Psoas muscle (tissue), 8 donors: ENCODE measurements at places on chromosomes 4 and X. TPM values are rescaled to one million over a fixed set of nuclear protein-coding genes. Genes with fewer than 3 reads are reported as not detected.

Gene ESX1
- polyA plus RNA-seq: not detected

Gene FAM200B
- polyA plus RNA-seq: 19.6 TPM

Gene ARAP2
- 0.11 TPM for polyA plus RNA-seq

Gene GPR78
- not detected for polyA plus RNA-seq

Gene PPP1R2C
- polyA plus RNA-seq: not detected

Gene HTN1
- polyA plus RNA-seq: not detected

DNA sequence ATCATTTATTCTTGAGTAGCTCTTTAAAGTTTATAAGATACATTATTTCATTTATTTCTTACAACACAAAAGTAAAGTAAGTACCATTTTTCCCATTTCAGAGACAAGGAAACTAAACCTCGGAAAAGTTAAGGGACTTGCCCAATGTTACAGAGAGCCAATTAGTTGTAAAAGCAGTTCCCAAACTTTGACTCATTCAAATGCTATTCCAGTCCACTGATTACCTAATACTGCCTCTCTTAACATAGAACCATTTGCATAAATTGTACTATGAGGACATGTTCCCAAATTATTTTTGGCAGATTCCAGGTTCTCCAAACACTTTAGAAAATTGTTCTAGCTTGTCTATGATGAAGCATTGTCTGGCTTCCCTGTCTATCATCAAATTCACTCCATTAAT is 45.6 kb upstream of the GRIA3 start:
- no peak for DNase-seq

GRCh38 chrX:18927558-18927957 is 56.4 kb downstream of the PHKA2 start:
- DNase-seq: no peak

DNA sequence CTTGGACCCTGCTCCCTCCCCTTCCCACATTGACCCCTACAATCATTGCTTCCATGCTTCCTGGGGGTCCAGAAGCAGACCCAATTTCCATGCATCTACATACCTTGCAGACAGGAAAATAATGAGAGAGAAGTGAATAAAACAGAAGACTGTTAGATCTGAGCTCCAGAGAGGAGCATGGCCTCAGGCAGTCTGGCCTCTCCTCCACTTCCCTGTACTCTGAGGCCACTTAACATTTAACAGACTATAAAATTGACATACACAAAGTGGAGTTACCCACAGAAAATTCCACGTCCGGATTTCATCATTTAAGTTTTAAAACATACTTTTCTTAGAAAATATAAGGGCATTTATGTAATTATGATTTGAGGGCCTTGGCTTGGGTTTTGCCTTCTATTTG is 2.1 kb upstream of the PRSS12 start:
- DNase-seq: no peak

- no peak for DNase-seq
These were observed 110.5 kb upstream of the ENPP6 start for GRCh38 chr4:184328022-184328736.

GRCh38 chr4:74133786-74134499 is 24.0 kb upstream of the MTHFD2L start:
- peak; percentile 65 for DNase-seq

DNA sequence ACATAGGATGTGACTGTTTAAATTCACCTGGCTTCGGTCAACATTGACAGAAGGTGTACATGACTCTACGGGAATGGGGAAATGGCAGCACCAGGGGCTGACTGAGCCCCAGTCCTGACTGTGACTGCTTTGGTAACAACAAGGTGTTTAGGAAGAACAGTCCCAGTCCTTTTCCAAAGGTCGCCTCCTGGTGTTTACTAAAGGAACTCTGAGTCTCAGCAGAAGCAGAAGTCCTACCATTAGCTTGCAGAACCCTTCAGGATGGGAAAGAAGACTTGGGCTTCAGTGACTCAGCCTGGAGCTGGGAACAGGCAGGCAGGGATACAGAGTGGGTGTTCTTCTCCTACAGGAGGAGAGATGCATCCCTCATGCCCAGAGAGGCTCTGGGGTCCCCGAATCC is 103.3 kb downstream of the MGST2 start:
- DNase-seq: no peak

DNA sequence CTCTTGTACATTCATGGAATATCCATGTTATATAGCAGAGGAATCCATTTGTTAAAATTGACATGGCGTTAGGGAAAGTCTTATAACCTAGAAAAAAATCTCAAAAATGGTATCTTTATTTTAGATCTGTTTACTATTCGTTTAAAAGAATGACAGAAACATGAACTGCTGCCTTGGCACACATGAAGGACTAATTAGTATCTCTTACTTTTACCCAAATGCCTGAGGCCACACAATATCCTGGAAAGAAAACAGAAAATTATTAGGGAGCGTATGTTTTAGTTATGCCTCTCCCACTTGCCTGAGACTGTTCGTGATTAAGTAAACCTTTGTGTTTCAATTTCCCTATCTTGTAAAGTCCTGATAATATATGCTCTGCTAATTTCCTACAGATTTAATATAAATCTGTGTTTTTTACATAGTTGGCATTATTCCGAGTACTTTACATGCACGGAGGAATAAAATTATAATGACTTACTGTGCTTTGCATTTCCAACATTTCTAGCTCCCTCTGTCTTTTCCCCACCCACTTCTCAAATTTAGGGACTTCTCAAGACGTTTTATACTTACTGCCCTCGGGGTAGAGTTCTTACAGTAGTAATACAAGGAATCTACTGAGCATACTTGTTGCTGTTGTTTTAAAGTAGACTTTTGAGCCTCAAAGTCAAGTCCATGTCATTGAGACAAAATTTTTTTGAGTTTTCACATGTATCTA is 147.3 kb downstream of the VEGFC start:
- no peak for DNase-seq

GRCh38 chrX:106599411-106599810 is 12.4 kb upstream of the RADX start:
- DNase-seq: no peak

- DNase-seq: no peak
These were observed 31.5 kb downstream of the TMEM271 start for GRCh38 chr4:544386-545105.

DNA sequence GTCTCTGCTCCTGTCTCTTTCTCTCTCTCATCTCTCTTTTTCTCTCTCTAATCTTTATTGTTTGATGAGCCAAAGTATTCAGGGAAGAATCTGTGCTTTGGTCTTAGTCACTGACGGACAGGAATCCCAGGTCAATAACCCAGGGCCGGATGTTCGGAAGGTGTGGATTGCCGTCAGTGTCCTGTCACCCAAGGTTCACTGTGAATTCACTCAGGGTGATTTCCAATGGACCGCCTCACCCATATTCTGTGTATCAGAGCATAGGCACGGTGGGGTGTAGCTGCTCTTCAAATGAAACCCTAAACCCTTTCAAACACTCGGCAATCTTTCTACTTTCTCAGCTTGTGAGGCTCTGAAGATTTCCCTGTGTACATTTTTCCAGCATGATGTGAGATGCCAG is 144.6 kb upstream of the GPC4 start:
- no peak for DNase-seq

GRCh38 chr4:122331195-122331594 is 47.6 kb upstream of the ADAD1 start:
- DNase-seq: no peak

GRCh38 chr4:45324455-45325417 is 598.4 kb upstream of the GNPDA2 start:
- no peak for DNase-seq

DNA sequence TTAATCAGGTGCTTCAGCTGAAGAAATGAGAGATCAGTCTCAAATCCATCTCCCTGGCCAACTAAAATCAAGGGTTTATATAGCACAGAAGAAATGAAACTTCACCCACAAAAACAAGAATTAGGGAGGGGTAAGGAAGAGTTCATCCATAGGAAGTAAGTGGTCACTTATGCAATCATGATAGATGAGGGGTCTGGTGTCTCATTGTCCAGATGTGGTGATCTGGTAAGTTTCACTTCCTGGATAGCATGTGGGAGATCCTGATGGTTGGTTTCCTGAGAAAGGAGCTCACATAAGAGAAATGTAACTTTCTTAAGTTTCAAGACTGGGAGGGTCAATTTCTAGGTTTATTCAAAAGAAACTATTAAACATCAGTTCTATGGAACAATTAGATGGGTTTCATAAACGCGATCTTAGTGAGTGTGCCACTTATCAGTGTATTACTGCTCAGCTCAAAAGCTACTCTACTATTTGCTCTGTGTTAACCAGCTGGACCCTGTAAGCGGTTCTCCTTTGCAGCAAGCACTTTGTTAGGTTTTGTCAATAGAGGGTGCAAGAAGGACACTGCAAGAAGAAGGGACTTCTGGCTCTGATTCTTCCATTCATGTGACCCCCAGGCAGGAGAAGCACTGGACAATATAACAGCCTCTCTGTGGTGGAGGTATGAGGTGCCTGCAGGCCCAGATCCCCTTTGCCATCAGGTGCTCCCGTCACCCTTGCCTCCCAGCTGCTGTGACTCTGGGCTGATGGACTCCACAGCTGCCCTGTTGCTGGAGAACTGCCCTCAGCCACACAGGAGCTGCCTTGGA is 35.4 kb upstream of the HPSE start:
- DNase-seq: no peak

GRCh38 chr4:24055623-24056022 is 165.8 kb upstream of the PPARGC1A start:
- no peak for DNase-seq

DNA sequence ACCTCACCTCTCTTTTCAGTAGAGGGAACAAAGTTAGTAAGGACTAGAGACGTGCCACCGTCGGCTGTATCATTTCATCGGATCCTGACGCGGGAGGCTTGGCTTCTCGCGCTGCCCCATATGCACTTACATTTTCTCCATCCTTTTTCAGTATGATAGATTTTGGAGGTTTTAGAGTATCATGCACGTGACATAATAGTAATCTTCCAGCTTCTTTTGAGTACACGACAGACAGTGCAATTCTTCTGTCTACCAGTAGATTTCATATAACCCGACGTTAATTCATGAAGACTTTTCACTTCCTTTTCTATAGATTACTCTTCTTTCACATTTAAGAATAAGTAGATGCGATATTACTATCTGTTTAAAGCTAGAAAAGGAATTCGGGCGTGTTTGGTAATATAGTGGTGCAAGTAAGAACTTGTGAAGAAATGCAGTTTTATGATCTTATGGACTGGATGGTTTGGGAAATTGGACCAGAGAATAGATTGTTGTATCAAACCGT is 1.0 kb downstream of the CDS1 start:
- no peak for DNase-seq

- no peak for DNase-seq
These were observed 61.3 kb downstream of the AR start for GRCh38 chrX:67604979-67605703.

- DNase-seq: no peak
These were observed 107.0 kb upstream of the ELOVL6 start for GRCh38 chr4:110305455-110305854.

- DNase-seq: no peak
These were observed 83.6 kb downstream of the STAG2 start for GRCh38 chrX:124045109-124045508.

- DNase-seq: no peak
These were observed 2.9 kb downstream of the HDAC8 start for GRCh38 chrX:72569786-72570185.
